IMR-90 (cell line): ENCODE measurements at places on chromosomes 3 and 15.

GRCh38 chr15:48682942-48683651 is 37.6 kb upstream of the FBN1 start:
- DNase-seq: peak; percentile 70

DNA sequence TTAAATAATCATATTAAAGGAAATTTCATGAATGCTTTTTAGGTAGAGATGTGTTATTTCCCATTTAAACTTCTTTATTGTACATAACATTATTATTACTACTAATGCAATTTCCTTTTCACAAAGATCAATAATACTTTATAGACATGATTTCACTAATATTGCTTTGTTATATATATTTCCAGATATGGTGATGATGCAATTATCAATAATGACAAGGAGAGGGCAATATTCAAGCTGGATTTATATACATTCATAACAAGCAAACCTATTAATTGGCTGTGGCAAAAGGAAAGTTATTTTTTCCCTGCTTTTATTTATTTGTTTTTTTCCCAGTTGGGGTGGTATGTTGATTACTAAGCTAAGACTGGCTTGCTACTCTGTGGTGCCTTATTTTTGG is 113.5 kb downstream of the RAP2B start:
- no peak for DNase-seq

GRCh38 chr15:28892789-28893610 is 7.2 kb downstream of the APBA2 start:
- DNase-seq: peak; percentile 75

DNA sequence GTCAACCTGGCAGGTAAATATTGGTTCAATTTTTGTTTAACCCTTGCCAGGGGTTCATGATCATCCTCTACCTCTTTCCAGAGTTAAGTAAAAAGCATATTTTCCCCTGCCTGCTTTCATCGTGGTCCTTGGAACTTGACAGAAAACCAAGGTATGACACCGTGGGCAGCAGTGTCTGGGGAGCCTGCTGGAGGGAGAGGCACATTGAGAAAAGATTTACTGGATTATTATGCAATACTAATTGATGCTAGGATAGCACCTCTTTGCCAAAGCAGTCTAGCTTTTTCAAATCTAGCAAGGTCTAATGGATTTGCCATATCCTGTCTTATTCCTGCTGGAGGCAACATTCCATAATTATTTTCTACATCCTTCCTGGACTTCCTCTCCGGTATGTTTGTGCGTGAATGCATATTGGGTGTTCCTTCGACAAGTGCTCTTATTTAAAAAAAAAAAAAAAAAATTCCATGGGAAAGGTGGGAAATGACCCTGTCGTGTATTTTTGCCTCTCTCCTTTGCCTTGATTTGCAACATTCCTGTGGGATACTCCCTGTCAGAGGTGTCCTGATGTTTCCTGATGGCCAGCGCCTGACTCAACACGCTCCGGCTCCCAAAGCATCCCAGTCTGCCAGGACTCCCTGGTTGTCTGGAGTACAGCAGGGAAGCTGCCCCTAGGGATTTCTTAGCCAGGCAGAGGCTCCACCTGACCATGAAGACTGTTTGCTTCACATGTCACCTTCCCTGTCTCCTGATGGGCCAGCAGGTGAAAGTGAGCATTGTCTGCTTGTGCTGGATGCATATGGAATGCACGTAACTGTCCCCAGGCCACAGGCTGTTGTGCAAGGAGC is 6.3 kb downstream of the BHLHE40 start:
- DNase-seq: peak; percentile 76

DNA sequence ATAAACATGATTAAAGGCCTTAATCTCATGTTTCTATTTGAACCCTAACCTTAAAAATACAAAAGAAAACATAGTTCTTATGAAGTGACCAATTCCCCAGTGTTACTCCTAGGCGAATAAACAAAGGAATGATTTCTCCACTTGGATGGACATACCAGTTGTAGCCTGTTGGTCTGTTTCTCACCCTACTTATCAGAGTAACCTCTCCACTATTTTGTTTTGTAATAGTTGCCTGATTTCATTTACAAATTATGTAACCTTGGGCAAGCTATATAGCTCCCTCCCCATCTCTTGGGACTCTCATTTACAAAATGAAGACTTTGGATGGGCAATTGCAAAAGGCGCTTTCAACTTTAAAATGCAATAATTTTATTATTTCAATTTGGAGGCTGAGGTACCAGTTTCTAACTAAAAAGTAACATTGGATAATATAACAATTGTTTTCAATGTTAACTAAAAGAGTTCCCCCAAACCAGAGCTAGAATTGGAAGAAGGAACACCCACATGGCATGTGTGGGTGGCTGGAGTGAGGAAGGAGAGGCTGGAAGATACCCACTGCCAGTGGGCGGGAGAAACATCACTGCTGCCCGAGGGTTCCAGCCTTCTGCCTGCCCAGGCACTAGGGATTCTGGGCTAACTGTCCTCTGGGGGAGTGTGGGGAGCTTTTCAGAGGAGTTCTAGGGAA is 74.2 kb downstream of the RFTN1 start:
- DNase-seq: peak; percentile 19

- peak; percentile 59 for DNase-seq
Observed at GRCh38 chr15:48718646-48719045, 73.1 kb upstream of the FBN1 start.

- no peak for DNase-seq
Observed at GRCh38 chr3:112187300-112187699, 54.3 kb upstream of the GCSAM start.

DNA sequence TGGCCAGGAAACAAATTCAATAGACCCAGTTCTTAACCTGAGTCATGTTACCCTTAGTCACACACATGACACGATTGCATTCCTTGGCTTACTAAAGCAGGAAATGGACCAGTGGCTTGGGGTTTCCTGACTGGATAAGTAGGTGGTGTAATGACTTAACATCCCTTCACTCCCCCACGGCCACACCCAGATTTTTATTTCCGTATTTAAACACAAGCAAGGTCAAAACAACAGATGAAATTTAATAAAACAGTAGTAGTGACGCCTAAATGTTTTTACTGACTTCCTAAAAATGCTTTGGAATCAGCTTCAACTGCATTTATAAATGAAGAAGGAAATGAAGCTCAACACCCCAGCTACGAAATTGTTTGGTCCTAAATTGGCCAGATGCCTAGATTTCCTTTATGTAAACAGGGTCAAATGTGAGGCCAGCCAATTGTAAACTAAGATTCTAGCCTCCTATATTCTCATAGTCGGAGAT is 324.3 kb downstream of the CHST2 start:
- DNase-seq: peak; percentile 98

DNA sequence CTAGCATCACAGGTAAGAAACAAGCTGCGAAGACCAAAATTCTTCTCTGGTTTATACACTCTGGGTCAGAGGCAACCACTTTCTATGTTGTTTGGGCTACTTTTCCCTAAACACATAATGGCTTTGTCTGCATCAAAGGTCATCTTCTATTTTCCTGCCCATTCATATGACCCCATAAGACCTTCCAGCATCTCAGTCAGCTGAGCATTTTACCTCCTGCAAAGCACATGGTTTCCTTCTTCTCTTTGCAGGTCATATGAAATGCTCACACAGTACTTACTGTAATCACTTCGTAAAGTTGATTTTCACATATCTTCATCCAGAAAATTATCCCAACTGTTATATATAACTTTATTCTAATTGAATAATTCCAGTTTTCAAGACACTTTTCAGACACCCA is 34.8 kb downstream of the LIPC start:
- DNase-seq: no peak

GRCh38 chr15:87858651-87859050 is 397.9 kb downstream of the NTRK3 start:
- no peak for DNase-seq
